Astrocyte (in vitro differentiated cells and primary cell): ENCODE measurements at places on chromosomes 7 and 10.

- no peak for DNase-seq
Observed at GRCh38 chr7:133934262-133934976, 192.7 kb upstream of the LRGUK start.

- DNase-seq: no peak
Observed at GRCh38 chr7:5380350-5381070, 43.1 kb downstream of the TNRC18 start.

- no peak for DNase-seq
Observed at GRCh38 chr10:131134651-131135050, 176.9 kb downstream of the TCERG1L start.

GRCh38 chr10:115854740-115855435 lies 418.1 kb downstream of the GFRA1 start:
- peak; percentile 19 for DNase-seq

DNA sequence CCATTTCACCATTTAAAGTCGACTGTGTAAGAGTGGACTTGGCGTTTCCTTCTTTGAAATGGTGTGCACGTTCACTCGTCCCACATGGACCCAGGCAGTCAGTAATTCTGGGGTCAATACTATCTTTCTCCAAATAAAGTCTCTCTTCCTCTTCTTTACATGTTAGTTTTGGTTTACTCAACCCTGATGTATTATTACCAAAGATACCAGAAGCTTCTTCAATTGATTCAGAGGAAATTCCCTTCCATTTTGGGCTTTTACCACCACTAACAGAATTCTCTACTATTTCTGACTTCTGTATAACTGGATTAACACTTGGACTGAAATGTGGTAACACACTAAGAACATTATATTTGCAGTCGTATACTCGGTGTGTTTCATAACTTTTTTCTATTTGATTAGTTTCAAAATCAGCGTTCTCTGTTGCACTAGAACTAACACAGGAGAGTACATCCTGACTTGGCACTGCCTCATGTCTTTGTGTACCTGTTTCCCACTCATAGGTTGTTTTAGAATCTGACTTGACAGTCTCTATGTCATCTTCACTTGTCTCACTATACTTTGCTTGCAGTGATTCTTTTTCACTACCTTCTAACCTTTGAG lies 60.8 kb downstream of the LARP4B start:
- DNase-seq: no peak

- no peak for DNase-seq
Observed at GRCh38 chr7:8511855-8512254, 78.4 kb downstream of the NXPH1 start.

DNA sequence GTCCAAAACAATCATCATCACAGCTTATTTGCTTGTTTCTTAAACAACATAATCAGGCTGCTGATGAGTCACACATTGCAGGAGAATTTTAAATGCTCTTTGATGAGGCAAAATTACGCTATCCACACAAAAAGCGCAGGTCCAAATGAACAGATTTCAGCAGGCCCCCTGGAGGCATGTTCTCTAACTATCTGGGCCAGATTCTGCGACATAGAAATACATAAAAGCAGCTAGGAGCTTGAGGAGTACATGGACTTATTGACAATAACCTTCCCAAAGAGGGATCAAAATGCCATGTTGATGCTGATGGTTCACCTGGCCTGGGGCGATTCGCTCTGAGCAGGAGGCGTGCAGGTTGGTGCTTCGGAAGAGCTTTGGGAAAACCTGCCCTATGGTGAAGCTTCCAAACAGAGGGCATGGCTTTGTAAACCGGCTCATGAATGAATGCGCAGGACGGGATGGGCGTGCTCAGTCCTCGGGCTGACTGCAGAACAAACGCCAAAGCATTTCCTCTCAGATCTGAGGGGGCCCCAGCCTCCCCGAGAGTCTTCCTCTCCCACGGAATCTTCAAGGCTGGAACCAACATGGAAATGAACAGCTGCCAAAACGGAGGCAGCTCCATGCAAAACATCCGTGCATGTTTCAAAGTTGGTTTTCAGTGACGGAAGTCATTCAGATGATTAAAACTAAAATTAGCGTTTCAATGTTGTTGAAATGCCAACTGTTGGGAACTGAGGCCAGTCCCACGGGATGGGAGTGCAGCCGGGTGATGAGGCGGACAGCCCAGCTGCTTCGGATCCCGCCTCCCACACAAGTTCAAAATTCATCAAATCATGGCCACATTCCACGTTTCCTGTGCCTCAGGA lies 179.6 kb downstream of the TCERG1L start:
- DNase-seq: no peak

- DNase-seq: no peak
Observed at GRCh38 chr7:121810831-121811672, 61.9 kb upstream of the PTPRZ1 start.

DNA sequence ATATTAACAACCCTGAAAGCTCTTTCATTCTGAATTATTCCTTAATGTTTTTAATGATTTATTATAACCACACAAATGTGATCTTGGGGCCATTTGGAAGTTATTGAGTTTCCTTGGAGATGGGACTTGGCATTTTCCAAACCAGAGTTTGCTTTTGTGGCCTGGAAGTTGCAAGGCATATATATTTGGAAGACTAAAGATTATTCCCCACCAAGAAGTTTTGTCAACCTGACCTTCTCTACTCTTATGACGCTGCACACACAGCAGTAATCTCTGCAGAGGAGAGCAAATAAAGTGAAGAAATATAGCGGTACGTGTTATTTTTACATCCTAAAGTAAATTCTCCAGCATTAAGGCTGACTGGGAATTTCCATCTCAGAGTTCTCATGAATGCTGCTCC lies 397.0 kb downstream of the LRMDA start:
- DNase-seq: no peak

DNA sequence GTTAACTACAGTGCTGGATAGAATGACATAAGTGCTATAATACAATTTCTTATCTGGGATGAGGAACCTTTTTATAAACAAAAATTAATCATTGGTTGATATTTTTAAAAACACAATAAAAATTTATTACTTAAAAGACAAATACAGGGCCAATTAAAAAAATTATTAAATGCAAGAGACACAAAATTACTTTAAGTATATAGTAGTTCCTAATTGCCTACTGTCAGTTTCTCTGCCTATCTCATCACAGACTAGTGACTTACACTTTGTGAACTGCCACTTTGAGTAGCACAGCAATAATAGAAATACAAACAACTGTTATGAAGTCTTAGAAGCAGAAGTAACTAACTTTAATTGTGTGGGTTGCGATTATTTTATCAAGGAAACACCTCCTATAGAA lies 8.4 kb downstream of the TES start:
- DNase-seq: no peak

DNA sequence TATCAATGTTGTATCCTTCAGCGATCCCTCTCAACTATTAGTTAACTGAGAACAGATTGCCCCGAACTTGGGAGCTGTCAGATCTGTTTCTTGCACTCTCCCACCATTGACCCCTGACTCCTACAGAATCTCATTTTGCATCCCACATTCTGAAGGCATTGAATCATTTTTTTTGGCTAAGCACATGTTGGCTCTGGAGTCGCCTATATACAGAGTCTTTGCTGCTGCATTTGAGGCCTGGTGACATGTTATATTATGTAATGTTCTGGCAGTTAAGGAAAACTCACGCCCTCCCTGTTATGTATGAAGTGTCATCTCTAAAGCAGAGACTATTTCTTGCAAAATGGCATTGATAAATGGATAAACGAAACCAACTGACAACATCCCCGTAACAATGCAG lies 159.2 kb upstream of the ITGB1 start:
- DNase-seq: no peak

- DNase-seq: no peak
Observed at GRCh38 chr7:4791738-4792536, 16.5 kb downstream of the AP5Z1 start.
